Right lung (tissue), 10 donors: ENCODE measurements at places on chromosomes 7 and 10. TPM values are rescaled to one million over a fixed set of nuclear protein-coding genes. Genes with fewer than 3 reads are reported as not detected.

DNA sequence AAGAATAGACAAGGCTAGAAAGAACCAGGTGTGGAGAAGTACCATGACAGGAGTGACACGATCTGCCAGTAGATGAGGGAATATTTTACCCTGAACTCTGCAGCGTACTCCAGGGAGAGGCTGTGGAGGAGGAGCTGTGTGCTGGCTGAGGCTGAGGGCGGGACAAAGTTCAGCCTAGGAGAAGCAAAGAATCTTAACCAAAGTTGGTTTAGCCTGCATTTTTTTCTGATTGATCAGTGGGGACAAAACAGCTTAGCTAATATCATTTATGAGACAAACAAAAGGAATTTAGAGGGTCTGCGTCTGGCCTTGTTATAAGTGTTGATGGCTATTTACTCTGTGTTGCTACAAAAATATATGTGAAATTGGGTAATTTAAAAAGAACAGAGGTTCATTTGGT lies 5.2 kb upstream of the NPSR1 start:
- DNase-seq, result no peak

DNA sequence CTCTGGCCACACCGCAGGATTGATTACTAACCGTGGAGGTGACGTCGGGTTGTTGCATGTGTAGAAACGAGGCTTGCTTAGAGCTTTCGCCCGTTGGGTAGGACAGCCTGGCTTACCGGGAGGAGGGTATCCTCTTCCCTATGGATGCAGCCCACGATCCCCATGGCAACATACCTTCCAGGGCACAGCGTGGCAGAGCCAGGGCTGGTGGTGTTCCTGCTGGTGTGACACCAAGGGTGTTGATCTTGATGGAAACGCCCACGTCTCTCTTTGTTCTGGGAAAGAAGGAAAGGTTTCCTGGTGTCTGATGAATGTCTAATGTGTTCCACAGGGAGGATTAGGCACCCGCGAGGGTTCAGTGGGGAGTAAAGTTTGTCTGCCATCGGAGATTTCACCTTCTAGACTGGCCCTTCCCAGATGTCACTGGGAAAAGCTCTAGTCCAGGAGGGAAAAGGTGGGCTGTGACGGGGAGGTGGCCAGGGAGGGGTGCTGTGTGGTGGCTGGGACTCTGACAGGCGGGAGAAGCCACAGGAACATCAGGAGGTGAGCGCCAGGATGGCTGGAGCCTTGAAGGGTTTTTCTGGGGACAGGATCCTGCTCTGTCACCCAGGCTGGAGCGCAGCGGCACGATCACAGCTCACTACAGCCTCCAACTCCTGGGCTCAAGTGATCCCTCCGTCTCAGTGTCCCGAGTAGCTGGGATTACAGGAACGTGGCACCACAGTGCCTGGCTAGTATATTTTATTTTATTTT lies 102.1 kb downstream of the CUX1 start:
- DNase-seq, result no peak

GRCh38 chr7:131900785-131901287 lies 344.4 kb upstream of the PODXL start:
- DNase-seq, result no peak

Gene HMX2
- not detected for polyA plus RNA-seq

DNA sequence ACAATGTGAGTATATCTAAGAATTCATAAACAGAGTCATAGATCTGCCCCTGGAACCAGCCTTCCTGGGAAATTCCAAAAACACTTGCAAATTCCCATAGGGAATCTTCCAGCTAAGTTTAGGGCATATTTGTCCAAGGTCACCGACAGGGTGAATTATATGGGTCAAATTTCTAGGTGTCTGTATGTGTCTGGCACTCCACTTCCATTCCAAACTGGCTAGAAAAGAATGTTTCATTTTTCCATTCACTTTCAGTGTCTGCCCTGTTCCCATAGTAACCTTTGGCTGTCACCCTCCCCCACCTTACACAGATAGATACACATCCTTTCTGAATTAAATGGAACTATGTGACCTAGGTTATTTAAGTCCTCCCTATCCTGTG lies 230.9 kb downstream of the CREB5 start:
- no peak for DNase-seq

- DNase-seq, result no peak
Measured at GRCh38 chr10:70985824-70986622, 97.7 kb upstream of the PCBD1 start.

DNA sequence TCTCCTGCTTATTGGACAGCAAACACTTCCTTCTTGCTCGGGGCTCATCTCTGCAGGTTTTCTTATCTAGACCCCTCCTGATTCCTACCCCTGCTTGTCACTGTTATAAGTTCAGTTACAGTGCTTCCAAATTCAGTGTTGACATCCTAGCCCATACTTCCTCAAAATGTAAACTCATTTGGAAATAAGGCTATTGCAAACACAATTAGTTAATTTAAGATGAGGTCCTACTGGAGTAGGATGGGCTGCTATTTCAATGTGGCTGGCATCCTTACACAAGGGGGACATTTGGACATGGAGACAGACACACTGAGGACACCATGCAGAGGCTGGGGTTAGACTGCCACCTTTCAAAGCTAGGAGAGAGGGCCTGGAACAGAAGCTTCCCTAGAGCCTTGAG lies 85.2 kb upstream of the NPVF start:
- no peak for DNase-seq

DNA sequence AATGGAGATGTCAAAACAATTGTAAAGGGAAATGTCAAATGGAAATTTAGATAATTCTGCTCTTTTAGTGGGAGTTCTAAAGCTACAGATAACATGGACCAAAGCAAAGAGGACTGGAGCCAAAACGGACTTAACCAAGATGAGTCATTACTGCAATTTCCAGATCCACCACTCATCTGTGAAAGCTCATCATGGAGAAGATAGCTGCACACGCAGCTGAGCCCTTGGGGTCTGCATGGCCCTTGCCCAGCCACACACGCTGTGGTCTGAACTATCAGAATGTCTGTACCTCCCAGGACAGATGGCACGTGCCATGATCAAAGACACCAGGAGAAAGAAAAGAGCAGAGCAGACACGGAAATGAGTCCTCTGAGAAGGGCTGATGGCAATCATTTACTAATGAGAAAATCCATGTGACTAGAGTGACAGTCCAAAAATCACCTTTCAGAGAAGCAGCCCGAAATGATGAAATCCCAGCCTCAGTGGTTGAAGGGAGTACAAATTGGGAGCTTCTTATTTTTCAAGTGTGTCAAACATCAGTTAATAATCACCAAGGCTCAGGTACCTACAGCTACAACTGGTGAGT lies 177.9 kb upstream of the MGMT start:
- DNase-seq, result no peak

DNA sequence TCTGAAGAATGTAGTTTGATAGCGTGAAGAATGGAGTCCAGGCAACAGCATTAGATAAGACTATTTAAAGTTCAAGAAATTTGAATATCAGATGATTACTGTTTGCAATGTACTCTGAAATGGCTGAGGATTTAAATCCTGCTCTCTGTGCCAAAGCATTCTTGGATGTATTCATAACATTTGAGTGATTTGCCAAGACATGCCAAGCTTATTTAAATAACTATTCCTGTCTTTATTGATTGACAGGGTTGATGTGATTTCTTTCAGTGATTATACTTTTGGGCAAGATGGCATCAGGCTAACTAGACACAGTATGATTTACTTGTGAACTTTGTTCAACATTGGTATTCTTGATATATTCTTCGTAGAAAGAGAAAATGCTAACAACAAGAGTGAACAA lies 168.7 kb downstream of the GNAI1 start:
- no peak for DNase-seq

Gene SLC16A12
- polyA plus RNA-seq, result 1.6 TPM

GRCh38 chr10:61923210-61923949 lies 21.9 kb downstream of the ARID5B start:
- DNase-seq, result no peak

DNA sequence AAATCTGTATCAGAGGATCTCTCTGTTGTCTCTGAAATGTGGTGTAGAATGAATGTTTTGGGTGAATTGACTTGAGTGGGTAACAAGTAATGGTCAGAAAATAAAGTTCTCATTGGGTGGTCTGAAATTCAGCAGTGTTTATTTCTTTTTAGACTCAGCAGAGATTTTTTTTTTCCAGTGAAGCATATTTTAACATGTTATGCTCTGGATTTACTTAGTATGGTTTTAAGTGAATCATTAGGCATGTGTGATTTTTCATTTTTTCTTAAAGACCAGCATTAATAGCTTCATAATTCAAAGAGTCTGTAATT lies 63.5 kb downstream of the REEP3 start:
- DNase-seq, result peak; percentile 38

GRCh38 chr10:47257396-47258120 lies 42.4 kb upstream of the GDF10 start:
- no peak for DNase-seq

Gene CDC14C
- not detected for polyA plus RNA-seq

- DNase-seq, result no peak
Measured at GRCh38 chr10:70890917-70891431, 2.6 kb upstream of the PCBD1 start.

DNA sequence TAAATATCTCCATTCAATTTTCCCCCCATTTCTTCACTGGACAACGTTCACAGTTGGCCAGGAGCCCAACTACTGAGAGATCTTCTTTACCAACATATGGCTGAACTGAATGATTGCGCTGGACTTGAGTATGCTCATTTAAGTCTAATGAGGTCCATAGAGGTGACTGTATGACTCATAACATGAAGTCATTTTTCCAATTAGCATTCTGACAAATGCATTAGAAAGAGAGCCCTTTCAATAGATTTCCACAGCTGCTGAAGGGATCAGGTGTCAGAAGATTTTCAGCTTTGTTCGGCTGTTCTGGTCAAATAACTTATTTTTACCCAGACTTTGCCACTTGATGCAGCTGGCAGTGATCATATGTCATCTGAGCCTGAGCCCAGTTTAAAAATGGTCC lies 438.0 kb downstream of the ETV1 start:
- DNase-seq, result no peak

GRCh38 chr7:112782498-112782897 lies 7.7 kb downstream of the TMEM168 start:
- no peak for DNase-seq

Gene FFAR4
- 0.18 TPM for polyA plus RNA-seq

Gene LMOD2
- polyA plus RNA-seq, result 0.32 TPM

DNA sequence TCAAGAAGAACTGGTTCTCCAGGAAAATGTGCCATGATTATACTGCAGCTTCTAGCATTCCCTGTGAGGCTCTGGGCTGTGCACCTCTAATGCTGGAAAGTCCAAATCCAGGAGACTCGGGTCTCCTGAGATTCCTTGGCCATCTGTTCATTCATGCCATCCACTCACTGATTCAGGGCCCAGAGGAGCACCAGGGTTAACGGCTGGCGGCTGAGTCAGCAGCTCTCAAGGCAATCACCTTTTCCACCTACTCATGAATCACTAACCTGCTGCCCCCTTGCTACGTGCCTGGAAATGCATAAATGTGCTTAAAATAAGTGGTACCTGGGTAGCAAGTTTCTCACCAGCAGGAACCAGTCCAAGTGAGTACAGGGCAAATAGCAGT lies 132.7 kb downstream of the KCNMA1 start:
- DNase-seq, result no peak

Gene HOXA3
- polyA plus RNA-seq, result 33.5 TPM

DNA sequence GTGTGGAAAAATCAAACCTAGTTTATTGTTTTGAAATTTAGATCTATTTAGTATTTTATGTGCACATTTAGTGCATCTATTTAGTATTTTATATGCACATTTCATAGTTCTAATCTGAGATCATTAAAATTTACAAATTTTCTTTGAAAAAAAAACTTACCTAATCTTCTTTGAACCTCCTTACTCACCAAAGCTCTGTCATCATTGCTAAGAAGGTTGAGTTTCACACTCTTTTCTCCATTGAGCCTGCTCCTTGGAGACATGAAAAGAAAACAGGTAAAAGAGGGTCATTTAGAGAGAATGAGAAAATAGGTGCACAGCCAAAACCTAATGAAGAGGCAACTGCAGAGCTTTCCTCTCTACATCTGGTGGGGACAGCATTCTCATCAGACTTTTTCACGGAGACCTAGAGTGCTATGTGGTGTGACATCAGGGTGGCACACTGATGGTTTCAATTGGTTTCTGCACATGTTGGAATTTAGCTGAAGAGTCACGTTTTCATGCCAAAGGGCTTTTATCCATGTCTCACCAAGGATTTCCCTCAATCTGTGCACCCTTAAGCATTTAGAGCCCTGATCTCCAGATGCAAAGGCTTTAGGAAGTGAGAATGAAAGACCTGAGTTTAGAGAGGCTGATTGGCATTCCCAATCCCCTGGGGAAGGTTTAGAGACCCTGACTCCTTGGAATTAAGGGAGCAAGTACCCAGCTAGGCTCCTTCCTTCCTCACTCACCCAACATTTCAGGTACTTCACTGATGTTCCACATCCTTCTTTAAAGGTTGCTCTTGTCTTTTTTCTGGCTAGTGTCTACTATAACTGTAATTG lies 89.2 kb upstream of the CAPZA2 start:
- DNase-seq, result no peak

- DNase-seq, result no peak
Measured at GRCh38 chr7:41578700-41579099, 124.2 kb downstream of the INHBA start.

GRCh38 chr7:134827889-134828288 lies 48.5 kb downstream of the CALD1 start:
- DNase-seq, result no peak

DNA sequence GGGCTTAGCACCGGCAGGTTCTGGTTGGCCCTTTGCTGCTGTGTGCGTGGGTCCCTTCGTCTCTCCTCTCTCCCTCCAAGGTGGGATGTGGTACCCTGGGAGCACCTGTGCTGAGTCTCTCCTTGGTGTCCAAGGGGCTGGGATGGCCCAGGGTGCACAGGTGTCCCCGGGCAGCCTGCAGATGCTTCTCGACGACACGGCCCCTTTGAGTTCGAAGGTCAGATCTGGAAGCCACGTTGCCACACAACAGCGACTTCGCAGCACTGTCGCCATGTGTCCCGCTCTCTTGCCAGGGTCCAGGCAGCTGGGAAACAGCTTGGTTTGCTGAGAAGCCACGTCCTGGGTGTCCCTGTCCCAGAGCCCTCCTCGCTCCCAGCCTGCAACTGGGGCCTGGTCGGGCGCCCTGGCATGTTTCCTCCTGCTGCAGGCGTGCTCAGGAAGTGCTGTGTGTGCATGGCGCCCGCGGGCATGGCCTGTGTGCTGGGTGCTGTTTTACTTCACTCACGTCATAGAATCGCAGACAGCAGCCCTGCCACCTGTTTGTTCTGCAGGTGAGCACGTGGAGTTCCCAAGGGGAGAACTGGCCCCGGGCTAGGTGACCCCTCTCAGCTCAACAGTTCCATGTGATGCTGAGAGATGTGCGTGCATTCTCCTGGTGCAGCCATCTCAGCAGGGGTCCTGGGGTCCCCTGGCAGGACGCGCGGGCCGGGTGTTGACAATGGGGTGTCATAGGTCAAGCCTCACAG lies 70.9 kb downstream of the DNAJB6 start:
- no peak for DNase-seq

- DNase-seq, result no peak
Measured at GRCh38 chr10:125955766-125956165, 59.4 kb downstream of the FANK1 start.

Gene TMEM196
- 0.04 TPM for polyA plus RNA-seq

GRCh38 chr10:4661511-4662255 lies 164.3 kb upstream of the AKR1E2 start:
- DNase-seq, result no peak

Gene ARHGEF5
- polyA plus RNA-seq, result 18.5 TPM
